ENCODE measurements at places on chromosomes 2 and 18. TPM values are rescaled to one million over a fixed set of nuclear protein-coding genes. Genes with fewer than 3 reads are reported as not detected.

The NEMP2 gene
- 5.5 TPM for total RNA-seq

The PTPN18 gene
- 33.3 TPM for total RNA-seq

The GCA gene
- 5.7 TPM for total RNA-seq

The RMND5A gene
- 37.5 TPM for total RNA-seq
